ENCODE measurements at places on chromosomes 5 and 9.

DNA sequence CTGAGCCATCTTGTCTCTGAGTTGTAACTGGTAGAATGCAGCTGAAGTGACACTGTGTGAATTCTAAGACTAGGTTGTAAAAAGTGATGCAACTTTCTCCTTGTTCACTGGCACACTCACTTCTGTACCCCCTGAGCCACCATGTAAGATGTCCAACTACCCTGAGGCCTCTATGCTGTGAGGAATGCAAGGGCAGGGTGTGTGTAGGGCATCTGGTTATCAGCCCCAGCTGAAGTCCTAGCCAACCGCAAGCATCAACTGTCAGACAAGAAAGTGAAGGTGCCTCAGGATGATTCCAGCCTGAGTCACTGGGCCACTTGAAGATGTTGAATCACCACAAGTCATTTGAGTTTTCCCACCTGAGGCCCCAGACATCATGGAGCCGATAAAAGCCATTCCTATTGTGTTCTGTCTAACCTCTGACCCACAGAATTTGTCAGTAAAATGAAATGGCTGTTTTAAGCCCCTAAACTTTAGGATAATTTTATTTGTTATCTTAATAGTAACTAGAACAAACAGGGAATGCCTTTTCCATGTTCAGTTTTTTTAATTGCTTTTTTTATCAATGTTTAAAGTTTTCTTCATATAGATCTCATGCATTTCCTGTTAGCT, 18.7 kb upstream of the RHOBTB3 start:
- no peak for DNase-seq

DNA sequence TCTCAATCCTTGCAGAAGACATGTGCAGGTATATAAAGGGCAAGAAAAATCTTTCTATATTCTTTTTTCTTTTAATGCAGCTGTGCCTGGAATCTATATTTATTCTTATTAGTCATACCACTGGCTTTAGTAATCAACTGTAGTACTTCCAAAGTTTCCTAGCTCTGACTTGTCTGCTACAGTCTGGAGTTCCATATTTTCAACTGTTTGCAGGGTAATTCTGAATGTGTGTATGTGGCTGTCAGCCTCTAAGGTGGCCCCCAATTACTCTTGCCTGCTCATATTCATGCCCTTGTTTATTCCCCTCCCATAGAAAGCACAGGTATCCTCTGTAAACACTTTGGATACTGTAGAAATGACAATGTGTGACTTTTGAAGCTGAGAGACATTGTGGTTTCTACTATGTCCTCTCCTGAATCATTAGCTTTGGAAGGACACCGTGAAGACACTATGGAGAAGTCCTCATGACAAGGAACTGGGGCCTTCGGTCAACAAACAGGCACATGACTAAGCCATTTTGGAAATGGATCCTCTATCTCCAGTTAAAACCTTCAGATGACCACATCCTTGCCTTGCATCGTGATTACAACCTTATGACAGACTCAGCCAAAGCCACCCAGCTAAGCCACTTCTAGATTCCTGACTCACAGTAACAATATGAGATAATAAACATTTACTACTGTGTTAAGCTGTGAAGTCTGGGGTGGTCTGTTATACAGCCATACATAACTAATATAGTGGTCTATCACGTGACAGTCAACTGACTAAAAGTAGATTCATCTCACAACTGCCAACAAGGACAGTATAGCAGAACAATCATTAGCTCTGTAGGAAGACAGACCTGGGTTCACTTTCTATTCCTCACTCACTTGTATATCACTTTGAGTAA, 49.5 kb upstream of the SUSD1 start:
- DNase-seq: no peak

DNA sequence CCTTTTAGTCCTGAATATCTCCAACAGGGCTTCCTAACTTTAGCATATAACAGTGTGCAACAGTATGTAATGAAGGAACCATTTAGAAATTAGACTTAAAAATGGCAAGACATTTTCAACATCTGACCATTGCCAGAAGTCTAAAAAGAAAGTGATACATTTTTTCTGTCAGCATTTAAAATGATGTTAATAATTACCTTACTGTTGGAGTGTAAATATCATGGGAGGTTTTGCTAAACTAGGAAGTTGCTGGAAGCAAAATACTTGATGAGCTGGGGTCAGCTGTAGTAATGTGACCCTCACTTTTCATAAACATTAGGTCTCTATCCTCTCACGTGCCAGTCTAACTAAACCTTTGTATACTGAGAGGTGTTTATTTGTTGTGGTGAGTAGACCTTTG, 68.8 kb downstream of the NTRK2 start:
- DNase-seq: no peak

GRCh38 chr5:112560371-112560770, 141.3 kb upstream of the EPB41L4A start:
- no peak for DNase-seq

Measured in cerebellar nuclear complex (tissue), 1 donor.